ENCODE measurements at places on chromosomes 16 and 17. TPM values are rescaled to one million over a fixed set of nuclear protein-coding genes. Genes with fewer than 3 reads are reported as not detected.

Gene HOXB8
- polyA plus RNA-seq = 38.8 TPM

Gene PERCC1
- not detected for polyA plus RNA-seq

Gene IRX3
- 27.0 TPM for polyA plus RNA-seq

Gene RAB40C
- 14.4 TPM for polyA plus RNA-seq

Gene KREMEN2
- 1.1 TPM for polyA plus RNA-seq

Gene CHTF18
- polyA plus RNA-seq = 16.5 TPM

Gene FHOD1
- polyA plus RNA-seq = 33.0 TPM

Gene GGNBP2
- 87.8 TPM for polyA plus RNA-seq

Gene CDT1
- polyA plus RNA-seq = 9.7 TPM

Gene PTGES3L
- polyA plus RNA-seq = 1.8 TPM

Gene CHST6
- polyA plus RNA-seq = 1.1 TPM

Gene SEPTIN1
- polyA plus RNA-seq = 2.1 TPM

Gene ZFP3
- 16.1 TPM for polyA plus RNA-seq

Gene ACD
- 20.5 TPM for polyA plus RNA-seq

Gene SP6
- polyA plus RNA-seq = 2.4 TPM

Gene SALL1
- 97.3 TPM for polyA plus RNA-seq

Gene GP1BA
- 1.6 TPM for polyA plus RNA-seq

Gene KIF2B
- not detected for polyA plus RNA-seq

Gene UTS2R
- 0.41 TPM for polyA plus RNA-seq

Gene PRSS8
- polyA plus RNA-seq = 52.4 TPM

Gene GPR142
- polyA plus RNA-seq = not detected

Gene GAS7
- polyA plus RNA-seq = 16.1 TPM

Gene C17orf50
- not detected for polyA plus RNA-seq

Gene TBC1D28
- not detected for polyA plus RNA-seq

Gene GPR179
- polyA plus RNA-seq = 0.07 TPM

Gene MAF
- 38.2 TPM for polyA plus RNA-seq

Gene XAF1
- 7.3 TPM for polyA plus RNA-seq

Gene STRADA
- 43.9 TPM for polyA plus RNA-seq

Gene KRTAP2-1
- not detected for polyA plus RNA-seq

Gene DHRS13
- 14.0 TPM for polyA plus RNA-seq

Gene OR4D1
- not detected for polyA plus RNA-seq

Gene TBX6
- 0.65 TPM for polyA plus RNA-seq

Gene CRISPLD2
- polyA plus RNA-seq = 6.3 TPM

Gene KCNH4
- not detected for polyA plus RNA-seq

Gene SDK2
- 8.3 TPM for polyA plus RNA-seq

Gene DNAH17
- 1.5 TPM for polyA plus RNA-seq

Gene PLD6
- polyA plus RNA-seq = 3.4 TPM

Gene KRT32
- not detected for polyA plus RNA-seq

Gene SCGB1C2
- 0.79 TPM for polyA plus RNA-seq

Gene KRTAP9-4
- polyA plus RNA-seq = not detected

Gene TBC1D3
- polyA plus RNA-seq = 3.5 TPM

Gene CCL1
- not detected for polyA plus RNA-seq

Gene PRSS22
- polyA plus RNA-seq = 6.8 TPM

Gene CEP295NL
- polyA plus RNA-seq = 0.24 TPM

Gene SLC46A1
- polyA plus RNA-seq = 15.4 TPM

Gene TRPV3
- polyA plus RNA-seq = 0.97 TPM

Gene CACNG4
- polyA plus RNA-seq = 3.8 TPM

Gene FOXN1
- 0.41 TPM for polyA plus RNA-seq

Gene SCARF1
- polyA plus RNA-seq = 5.0 TPM

Gene SLFN11
- 10.9 TPM for polyA plus RNA-seq

Gene SLC5A2
- polyA plus RNA-seq = 46.7 TPM

Gene B9D1
- 31.7 TPM for polyA plus RNA-seq

Gene KRT25
- polyA plus RNA-seq = not detected
